ENCODE measurements at places on chromosomes 5 and 9.

- no peak for DNase-seq
These were observed 784.6 kb upstream of the ZNF608 start for GRCh38 chr5:125530833-125531615.

DNA sequence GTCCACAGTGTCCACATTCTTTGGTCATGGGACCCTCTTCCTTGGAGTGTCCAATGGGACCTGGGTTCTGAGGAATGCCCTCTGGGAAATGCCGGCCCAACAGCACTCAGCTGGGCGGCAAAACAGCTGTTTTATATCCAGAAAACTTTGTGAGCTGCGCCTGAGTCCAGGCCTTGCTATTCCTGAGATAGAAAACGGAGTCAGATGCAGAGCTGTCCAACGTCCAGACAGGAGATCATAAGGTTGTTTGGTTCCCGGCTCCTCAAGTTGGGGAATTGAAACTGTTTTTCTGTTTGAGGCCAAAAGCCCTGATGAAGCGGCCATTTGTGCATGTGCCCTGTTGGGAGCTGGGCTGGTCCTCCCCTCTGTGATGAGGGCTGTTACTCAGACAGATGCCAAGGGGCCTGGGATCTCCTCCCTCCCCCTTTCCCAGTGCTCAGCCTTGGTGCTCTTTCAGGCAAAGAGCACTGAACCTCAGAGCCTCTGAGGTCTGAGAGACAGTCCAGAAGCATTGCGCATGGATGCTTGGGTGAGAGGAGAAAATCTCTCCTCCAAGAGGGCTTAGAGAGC, 66.6 kb upstream of the GARNL3 start:
- DNase-seq: no peak

DNA sequence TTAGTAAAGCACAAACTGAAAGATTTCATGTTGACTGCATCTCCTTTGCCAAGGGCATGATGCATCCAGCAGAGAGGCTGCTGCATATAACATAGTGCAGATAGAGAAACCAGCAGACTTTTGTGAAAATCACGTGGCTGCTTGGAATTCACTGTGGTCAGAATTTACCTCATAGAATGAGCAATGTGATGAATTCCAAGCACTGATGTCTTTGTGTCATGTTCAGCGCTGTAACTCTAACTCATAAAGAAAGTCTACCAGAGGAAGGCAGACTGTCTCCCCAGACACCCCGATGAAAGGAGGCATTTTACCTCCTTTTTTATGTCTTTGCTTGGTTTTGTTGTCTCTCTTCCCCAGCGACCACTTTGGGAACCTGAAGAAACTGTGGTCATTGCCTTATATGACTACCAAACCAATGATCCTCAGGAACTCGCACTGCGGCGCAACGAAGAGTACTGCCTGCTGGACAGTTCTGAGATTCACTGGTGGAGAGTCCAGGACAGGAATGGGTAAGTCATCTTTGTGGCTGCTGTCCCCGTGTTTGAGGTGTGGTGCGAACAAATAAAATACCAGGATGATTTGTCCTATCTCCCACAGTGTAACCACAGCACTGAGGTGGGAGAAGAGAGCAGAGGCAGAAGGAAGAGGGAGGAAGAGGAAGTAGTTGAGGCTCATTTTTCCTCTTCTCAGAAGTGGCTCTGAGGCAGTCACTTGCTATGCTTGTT, 42.0 kb downstream of the ITK start:
- peak; percentile 77 for DNase-seq

DNA sequence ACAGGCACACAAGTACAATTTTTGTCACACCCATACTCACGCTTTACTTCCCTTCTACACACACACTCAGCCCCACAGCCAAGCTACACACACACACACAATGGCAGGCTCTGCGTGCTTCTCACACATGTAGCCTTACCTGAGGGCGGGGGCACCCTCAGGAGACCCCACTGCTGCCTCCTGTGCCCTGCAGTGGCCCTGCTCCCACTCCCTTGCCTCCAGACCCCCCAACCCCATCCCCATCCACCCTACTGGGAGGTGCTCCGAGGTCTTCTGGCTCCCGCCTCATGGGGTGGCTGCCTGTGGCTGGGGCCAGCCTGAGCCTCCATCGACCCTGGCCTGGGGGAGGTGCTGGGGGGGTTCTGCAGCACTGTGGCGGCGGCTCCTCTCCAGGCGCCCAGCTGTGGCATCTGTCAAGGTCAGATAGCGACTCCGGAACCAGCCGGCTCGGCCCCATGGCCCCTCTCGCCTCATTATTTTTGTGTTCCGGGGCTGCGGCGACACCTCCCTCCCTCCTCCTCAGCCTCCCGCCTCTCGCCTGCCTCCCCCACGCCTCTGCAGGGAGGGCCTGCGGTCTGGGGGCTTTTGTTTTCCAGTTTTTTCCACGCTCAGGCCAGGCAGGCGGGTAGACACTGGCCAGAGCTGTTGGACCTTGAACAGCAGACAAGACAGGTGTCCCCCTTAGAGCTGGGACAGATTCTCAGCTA, 21.7 kb downstream of the CXXC5 start:
- peak; percentile 37 for DNase-seq

DNA sequence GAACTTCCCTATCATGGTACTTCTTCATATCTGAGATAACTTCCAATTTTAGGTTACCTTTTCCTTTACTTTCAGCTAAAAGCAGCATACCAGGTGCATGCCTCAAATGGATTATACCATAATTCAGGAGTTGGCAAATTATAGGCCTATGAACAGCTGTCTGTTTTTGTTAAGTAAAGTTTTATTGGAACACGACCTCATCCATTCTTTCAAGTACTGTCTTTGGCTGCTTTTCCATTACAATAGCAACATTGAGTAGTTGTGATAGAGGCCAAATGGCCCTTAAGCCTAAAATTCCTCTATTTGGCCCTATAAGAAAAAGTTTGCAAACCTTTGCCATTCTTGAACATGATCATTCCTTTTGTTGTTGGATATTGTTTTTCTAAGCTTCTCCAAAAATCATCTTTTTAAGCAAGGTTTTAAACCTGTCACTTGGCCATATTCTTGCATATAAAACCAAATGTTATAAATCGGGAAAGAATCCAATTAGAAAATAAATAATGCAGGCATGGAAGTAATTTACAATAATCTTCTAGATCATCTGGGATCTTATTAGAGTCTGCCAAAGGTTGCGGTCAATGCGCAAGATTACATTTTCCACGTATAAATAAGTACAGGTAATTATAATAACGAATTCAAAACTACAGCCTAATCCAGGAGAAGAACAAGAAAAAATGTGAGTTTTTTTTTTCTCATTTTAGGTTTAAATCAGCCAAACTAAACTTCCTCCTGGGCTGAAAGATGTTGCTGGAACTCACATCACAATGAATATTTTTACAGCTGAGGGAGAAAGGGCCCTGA, 226.5 kb upstream of the ANKRD55 start:
- DNase-seq: no peak

GRCh38 chr5:112779531-112779930, 41.8 kb downstream of the APC start:
- DNase-seq: no peak

DNA sequence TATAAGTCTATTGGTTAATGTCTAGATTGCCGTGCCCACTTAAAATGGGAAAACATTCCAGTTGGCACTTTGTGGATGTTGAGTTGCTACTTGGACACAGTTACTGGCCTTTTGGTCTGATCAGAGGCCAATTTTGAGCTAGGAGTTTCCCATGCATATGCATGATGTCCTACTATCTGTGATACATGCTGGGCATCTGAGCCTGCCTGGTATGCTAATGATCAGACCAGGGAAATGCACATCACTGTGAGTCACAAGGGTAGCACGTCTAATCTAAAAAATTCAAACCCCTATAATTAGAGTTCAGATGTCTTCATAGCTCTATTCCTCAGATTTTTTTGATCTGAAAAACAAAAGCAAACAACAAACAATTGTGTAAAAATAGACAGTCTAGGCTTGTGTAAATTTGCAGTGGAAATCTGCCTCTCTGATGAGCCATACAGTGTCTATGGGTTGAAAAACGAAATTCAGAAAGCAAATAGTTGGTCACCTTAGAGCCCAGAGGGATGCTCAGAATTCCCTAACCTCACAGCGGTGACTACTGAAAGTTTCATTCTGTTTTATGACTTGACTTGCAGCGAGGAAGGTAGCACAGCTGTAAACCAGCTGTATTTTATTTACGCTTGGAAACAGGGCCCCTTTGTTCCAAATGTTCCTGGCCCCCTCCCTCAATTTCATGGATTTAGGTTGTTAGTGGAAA, 37.3 kb downstream of the PALM2AKAP2 start:
- DNase-seq: no peak

GRCh38 chr9:115540091-115540490, 422.1 kb upstream of the TNC start:
- no peak for DNase-seq

GRCh38 chr5:166505067-166505466, 1786.4 kb upstream of the WWC1 start:
- no peak for DNase-seq

- DNase-seq: no peak
These were observed 59.1 kb downstream of the FGF1 start for GRCh38 chr5:142626786-142627185.

DNA sequence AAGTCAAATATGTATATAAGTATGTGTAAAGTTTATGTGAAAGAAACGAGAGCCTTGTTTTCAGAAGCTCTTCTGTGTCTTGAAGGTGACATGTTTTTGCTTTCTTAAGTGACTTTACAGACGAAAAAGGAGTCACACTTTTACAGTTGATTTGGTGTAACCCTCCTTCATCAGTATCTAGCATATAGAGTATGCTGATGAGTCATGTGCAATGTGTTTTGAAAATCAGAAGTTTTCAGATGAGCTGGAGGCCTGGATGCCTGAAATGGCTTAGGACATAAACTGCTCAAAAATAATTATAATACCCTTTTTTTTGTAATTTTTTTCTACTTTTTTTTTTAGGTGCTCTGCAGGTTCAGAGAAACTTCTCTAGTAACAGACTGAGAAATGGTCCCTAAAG, 209.5 kb downstream of the CD180 start:
- DNase-seq: no peak

GRCh38 chr5:19018822-19019221, 969.2 kb downstream of the CDH18 start:
- DNase-seq: no peak

DNA sequence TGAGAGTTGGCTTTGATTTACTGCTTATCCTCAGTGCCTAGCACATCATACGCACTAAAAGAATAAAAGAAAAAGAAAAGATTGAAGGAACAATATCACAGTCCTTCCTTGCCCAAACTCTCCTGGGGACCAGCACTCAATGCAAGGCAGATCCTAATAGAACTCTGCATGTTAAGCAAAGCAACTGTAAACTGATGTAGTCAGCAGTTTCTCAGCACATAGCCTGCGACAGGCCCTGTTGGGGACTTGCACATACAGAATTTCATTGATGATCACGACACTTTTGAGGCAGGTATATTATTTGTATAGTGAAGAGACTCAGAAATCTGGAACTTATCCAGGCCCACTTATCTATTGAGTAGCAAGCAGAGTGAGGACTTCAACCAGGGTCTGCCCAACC, 15.4 kb downstream of the NIPAL4 start:
- no peak for DNase-seq

DNA sequence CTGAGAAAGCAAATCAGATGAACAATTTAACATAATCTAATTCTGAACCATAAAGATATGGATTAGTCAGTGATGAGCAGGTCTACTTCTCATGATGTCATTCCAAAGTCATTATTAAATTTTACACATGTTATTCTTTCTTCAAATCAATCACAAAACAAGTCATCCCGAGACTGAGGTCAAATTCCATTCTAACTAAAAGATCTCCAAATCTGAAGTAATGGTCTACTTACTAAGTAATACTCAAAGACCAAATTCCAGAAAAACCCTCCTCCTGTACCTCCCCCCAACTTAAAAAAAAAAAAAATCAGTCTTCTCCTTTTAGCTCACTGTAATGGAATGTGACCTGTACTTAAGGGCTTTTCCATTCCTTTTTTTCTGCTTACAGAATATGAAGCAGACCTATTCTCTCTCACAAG, 4.7 kb downstream of the PFDN1 start:
- DNase-seq: no peak

DNA sequence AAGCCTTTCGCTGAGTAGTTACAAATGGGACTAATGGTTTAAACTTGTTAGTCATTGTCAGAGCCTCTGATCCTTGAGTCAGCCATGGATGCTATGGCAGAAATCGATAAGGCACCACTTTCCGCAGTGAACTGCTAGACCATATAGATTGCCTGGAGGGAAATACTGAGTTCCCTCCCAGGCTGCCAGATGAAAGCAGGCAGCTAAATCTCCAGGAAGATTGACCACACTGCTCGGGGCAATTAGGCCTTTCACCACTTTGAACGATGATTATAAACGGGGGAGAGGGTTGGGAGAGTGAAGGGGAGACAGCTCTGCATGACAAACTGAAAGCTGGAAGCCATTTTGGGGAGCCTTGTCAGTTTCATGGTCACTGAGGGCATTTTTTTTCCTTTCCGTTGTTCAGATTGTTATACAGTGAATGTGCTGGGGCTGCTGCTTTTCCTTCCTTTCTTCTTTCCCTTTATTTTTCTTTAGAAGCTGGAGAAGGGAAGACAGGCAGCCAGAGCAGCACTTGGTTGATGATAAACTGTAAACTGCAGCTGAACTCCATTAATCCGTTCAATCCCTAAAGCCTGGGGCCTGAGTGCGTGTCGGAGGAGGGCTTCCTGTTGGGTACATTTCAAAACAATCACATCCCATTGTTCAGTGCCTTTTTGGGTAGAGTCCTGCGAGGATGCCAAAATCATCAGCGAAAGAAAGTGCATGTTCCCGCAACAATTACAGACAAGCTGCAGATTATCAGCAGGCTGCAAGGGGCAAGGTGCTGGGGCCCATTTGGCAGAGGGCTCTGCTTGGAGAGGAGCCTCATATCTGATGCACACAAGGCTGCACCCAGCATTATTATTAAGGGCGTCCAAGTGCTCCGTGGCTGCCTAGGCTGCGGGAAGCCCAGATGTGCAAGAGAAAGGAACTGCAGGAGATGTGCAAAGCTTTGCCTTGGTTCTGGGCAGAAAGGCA, 308.4 kb downstream of the PSAT1 start:
- DNase-seq: no peak

DNA sequence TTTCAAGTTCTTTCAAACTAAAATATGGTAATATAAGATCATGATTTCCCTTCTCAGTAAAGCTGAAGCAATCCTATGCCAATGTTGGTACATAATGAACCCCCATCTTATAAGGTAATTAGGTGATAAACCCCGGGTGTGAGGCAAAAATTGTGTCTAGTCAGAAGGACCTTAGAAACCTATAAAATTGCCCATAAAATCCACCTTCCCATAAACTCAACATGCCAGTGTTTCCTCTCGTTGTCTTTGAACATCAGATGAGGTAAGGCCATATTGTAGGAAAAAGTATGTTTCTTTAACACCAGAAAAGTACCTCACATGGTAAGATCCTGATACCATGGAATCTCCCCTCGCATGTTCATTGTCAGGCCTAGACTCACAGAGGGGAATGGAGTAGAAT, 43.3 kb downstream of the SNCAIP start:
- no peak for DNase-seq

GRCh38 chr5:140883373-140883772, 1.4 kb downstream of the PCDHA13 start:
- DNase-seq: no peak

GRCh38 chr9:99060621-99061020, 44.3 kb upstream of the TGFBR1 start:
- DNase-seq: no peak
